ENCODE measurements at places on chromosomes 3 and 15.

DNA sequence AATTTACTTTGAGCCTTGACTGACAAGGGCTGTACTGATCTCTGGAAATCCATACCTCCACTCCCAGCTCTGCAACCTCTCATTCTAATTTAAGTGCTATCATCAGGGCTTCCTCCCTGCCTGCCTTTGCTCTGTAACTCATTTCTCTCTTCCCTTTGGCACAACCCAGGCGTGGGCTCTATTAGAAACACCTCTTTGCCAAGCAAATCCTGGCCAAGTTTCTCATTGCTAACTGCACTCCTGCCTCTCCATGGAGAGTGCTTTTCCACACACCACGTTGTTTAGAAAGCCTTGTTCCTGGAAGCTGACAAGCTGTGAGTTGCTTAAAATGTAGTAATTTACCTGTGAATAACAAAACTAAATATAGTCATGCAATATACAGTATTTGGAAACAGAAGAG lies 20.1 kb upstream of the FSTL1 start:
- DNase-seq, result no peak

DNA sequence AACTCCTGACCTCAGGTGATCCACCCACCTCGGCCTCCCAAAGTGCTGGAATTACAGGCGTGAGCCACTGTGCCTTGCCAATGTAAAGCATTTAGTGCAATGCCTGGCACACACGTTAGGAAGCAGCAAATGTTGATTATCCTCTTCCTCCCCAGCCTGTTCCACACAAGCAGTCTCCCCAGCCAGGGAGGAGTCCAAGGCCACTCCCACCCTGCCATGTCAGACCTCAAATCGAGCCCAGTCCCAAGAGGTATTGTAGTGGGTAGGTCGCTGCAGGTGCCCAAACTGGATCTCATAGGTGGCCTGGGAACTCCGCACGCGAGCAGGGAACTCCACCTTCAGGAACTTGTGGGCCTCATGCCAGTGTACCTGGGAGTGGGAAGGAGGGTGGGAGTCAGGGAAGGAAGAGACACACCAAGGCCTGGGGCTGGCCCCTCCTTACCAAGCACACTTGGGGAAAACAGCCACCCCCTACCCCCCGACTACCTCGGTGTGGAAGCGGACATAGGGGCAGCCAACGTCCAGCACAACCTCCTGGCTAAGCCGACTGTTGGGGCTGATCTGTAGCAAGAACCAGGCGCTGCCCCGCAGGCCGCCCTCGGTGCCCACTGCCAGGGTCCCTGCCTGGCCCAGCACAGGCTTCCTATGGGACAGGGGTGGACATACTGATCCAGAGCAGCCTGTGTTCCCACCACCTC lies 10.3 kb downstream of the MAN2C1 start:
- no peak for DNase-seq

- DNase-seq, result no peak
Observed at GRCh38 chr3:65604863-65605526, 433.7 kb downstream of the MAGI1 start.

GRCh38 chr3:25911525-25912295 lies 121.8 kb downstream of the OXSM start:
- DNase-seq, result no peak

DNA sequence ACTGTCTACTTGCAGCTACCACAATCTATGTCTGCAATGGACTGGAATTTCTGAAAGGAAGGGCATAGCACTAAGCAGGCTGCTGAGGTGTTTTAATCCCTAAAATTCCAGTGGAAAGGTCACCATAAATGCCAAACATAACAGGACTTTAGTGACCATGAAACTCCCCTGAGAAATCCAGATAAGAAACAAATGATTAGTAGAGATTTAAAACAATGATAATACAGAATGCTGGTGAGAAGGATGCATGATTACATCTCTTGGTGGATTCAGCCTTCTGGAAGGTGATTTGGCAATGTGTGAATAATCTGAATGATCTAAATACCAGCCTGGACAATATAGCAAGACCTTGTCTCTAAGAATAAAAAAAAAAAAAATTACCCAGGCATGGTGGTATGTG lies 475.0 kb upstream of the CBLB start:
- DNase-seq, result no peak

DNA sequence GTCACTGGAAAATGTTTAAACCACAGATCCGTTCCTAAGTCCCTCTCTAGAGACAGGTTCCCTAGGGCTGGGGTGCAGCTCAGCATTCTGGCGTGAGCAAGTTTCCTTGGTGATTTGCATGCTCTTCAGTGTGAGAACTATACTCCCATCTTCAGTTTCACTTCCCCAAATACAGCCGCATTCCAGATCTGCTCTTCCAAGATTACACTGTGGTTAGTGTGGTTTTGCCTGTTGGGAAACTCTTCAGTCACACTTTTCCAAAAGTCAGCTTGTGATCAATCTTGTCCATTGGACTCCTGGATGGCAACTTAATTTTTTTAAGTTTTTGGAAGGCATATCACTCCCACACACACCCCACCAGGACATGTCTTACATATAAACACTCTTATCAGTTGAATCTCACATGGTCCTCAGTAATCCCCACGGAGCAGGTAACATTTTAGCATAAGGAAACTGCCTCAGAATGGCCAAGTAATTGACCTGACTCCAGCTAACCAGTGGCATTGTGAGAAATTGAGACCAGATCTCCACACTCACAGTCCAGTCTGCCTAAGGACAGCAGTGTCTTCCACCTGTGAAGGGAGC lies 33.5 kb upstream of the PTPN23 start:
- DNase-seq, result no peak

DNA sequence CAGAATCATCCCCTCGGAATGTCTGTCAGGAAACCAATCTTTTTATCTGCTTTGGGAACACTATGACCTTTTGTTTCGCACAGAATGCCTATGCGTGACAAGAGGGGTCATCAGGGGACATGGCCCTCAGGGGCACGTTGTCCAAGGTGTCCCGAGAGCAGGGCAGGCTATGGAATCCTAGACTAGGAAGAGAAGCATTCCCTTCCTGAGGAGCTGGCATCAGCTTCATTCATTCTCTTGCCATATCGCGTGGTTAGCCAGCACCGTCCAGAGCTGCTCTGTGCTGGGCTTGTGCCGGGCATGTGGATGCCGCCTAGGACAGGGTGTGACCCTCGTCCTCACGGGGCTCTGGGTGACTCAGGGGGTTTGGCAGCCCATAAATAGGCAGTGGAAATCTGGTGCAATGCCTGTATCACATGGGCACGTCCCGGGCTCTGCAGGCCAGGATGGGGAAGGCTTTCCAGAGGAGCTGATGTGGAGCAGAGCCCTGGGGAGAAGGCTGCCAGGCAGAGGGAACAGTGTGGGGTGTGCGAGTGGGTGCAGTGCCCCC lies 117.8 kb downstream of the TMEM266 start:
- DNase-seq, result no peak

GRCh38 chr3:146590521-146590920 lies 14.6 kb downstream of the PLSCR5 start:
- DNase-seq, result no peak

GRCh38 chr3:115588201-115589115 lies 34.9 kb upstream of the GAP43 start:
- no peak for DNase-seq

- no peak for DNase-seq
Observed at GRCh38 chr3:114686621-114687020, 392.8 kb downstream of the TIGIT start.

- no peak for DNase-seq
Observed at GRCh38 chr3:34407281-34407680, 608.9 kb downstream of the PDCD6IP start.

DNA sequence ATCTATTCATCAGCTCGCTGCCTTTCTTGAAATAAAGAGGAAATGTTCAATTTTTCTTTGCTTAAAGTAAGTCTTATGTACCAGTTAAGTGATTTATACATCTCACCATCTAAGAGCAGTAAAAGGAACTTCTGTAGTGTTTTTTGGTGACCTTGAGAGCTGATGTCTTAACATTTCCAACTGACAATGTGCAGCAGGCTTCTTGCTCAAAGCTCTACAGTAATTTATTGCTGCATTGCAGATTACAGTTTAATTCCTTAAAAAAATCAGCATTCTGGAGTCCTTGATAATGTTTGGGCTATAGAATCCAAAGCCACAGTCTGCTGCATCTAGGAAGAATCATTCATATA lies 61.6 kb downstream of the DIPK2A start:
- no peak for DNase-seq

DNA sequence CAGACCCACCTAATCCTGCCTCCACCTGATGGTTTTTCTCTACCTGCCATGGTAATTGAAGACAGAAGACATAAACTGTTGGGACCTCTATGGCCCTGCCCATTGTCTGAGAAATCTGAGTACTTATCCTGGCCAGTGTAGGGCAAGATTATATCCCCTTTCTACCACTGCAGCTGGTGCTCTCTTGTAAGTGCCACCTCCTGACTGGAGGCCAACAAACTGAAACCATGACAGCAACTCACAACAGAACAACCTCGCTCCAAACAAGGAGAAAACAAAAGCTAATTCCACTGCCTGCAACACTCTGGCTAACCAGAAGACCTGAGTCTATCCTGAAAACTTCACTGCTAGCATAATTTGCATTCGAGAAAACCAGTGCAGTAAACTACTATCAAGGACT lies 82.9 kb downstream of the CLDN1 start:
- no peak for DNase-seq

DNA sequence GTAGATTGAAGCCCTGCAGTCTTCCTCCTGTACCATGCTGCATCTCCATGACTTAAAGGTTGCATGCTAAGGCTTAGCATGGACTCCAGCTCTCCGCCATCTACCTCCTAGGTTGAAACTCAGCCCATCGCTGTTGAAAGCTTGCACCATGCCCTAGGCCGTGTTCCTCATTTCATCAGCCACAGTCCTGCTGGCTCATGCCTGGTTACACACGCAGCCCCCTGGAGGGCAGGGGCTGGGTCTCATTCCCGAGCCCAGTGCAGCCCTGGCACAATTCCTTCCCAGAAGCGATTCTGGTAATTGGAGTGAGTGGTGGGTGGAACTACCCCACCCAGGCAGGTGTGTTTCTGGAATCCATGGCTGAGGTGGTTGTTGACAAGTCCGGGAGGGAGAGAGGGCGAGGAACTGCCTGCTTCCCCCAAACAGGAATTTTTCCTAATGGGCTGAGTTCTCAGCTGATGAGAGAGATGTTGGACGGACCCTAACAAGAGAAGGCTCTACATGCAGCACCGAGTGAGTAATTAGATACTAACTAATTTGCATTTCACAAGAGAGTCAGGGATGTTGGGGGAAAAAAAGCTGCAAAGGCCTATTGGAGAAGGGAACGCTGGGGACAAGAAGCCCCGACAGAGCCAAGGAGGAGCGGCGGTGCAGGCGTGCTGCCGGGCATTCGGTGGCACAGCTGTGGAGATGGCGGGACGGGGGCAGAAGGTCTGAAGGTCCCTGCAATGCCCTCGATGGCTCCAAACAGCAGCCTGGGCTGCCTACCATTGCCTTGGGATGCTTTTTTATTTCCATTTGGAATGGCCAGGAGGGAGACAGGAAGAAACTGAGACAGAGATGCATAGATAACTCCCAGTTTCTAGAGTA lies 92.3 kb upstream of the TLE3 start:
- no peak for DNase-seq

DNA sequence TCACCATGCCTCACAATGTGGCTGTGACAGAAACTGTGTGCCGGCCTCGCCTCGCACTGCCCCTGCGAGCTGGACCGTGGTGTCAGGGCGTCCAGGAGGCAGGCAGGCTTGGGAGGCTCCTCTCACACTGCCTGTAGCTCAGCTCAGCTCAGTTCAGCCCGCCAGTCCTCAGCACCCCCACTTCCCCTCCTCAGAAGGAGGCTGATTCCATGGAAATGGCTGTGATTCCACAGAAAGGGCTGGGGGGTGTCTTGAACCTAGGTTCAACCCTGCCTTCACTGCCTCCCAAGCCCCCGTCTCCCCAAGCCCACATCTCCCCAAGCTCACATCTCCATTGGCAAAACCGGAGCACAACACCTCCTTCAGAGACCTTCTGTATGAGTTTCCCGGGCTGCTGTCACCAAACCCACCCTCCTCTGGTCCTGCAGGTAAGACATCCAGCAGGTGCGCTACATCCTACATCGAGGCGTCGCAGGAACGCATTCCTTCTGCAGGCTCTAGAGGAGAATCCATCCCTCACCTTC lies 94.0 kb downstream of the OCA2 start:
- DNase-seq, result no peak

DNA sequence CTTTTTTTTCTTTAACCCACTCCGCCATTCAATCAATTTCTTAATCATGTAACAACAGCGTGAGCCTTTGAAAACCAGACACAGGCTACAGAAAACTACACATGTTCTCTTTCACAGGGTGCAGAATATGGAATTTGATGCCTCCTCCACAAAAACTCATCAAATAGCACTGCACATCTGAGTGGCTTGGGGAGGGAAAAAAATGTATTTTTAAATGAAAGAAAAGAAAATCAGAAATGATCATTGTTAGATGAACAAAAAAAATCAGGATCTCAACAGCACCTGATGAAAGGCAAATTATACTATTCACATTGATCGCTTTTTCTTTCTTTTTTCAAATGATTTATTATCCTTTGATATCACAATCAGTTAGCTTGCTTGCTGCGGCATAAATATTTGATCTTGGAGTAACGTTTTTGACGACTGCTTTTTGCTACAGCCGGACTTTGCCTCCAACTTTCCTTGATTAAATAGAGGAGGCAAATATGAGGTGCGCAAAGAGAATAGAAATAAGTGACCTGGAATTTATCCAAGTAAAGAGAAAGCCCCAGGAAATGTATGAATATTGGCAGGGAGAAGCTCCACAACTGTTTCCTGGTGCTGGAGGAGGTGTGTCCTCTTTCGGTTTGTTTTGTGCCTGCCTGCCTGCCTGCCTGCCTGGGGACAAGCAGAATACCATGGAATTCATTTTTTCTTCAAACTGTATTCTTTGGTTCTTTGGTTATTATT lies 63.1 kb downstream of the EDEM1 start:
- no peak for DNase-seq

- DNase-seq, result no peak
Observed at GRCh38 chr3:117084277-117084676, 374.7 kb downstream of the TUSC7 start.

GRCh38 chr3:41580274-41580959 lies 381.1 kb downstream of the CTNNB1 start:
- DNase-seq, result no peak

DNA sequence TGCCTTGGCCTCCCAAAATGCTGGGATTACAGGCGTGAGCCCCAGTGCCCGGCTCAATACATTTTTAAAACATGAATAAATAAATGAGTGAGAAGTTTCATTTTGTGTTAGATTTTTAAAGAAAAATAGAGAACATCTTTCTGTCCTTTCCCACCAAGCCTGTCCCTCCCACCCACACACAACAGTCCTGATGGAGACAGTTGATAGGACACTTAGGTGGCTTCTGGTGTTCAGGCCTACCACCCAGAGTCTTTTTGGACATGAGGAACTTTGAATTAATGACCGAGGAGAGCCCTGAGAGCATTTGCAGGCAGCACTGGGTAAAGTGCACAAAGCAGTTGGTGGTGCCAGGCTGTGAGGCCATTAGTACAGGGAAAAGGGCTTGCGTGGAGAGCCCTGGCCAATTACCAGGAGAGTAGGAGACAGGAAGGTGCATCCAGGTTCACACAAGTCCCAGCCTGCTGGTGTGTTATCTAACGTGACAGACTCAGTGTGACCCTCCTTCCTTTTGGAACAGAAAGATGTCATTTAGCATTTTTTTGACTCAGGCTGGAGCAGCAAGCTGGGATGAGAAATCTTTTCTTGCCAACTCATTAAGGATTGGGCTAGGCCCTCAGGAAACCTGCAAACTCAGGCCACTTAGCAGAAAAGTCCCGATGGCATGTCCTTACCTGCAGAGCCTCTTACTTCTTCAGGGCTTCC lies 103.6 kb downstream of the PDCD6IP start:
- no peak for DNase-seq

GRCh38 chr3:81395739-81396513 lies 365.5 kb downstream of the GBE1 start:
- no peak for DNase-seq

- DNase-seq, result no peak
Observed at GRCh38 chr3:187914231-187914630, 169.0 kb upstream of the BCL6 start.

All from activated gamma-delta T cell treated with anti-CD3 and anti-CD28 coated beads, Interleukin-2, amount 50 U/mL, for 16 hours (primary cell).